ENCODE measurements at places on chromosomes 7 and 10. TPM values are rescaled to one million over a fixed set of nuclear protein-coding genes. Genes with fewer than 3 reads are reported as not detected.

FAM237B gene
- not detected for total RNA-seq

DOCK4 gene
- total RNA-seq, result 5.6 TPM

GDF10 gene
- not detected for total RNA-seq

TRPV5 gene
- not detected for total RNA-seq

LCOR gene
- total RNA-seq, result 87.7 TPM
